ENCODE measurements at places on chromosomes 16 and 17. TPM values are rescaled to one million over a fixed set of nuclear protein-coding genes. Genes with fewer than 3 reads are reported as not detected.

The CTRB2 gene
- not detected for total RNA-seq

The TACO1 gene
- 24.3 TPM for total RNA-seq

The PRCD gene
- 0.68 TPM for total RNA-seq

The TBC1D3C gene
- 0.56 TPM for total RNA-seq

The SPIRE2 gene
- total RNA-seq = 2.1 TPM

The MC1R gene
- total RNA-seq = 2.6 TPM

The PHF12 gene
- total RNA-seq = 16.8 TPM
